ENCODE measurements at places on chromosomes 5 and 9. TPM values are rescaled to one million over a fixed set of nuclear protein-coding genes. Genes with fewer than 3 reads are reported as not detected.
A peak's percentile ranks its signal among the peaks of the same experiment; 100 is the strongest.

The GLRA1 gene
- not detected for total RNA-seq

GRCh38 chr9:81574405-81574804 is 114.9 kb downstream of the TLE1 start:
- H3K27ac ChIP-seq, result no peak overlapping the region
- no peaks in the 10 kb centered on the region for H3K36me3 ChIP-seq
- H3K4me3 ChIP-seq, result no peak overlapping the region
- peak; percentile 86 for DNase-seq
- peaks cover 19% of the 10 kb centered on the region for H3K4me1 ChIP-seq
- H3K27me3 ChIP-seq, result no peaks in the 10 kb centered on the region

DNA sequence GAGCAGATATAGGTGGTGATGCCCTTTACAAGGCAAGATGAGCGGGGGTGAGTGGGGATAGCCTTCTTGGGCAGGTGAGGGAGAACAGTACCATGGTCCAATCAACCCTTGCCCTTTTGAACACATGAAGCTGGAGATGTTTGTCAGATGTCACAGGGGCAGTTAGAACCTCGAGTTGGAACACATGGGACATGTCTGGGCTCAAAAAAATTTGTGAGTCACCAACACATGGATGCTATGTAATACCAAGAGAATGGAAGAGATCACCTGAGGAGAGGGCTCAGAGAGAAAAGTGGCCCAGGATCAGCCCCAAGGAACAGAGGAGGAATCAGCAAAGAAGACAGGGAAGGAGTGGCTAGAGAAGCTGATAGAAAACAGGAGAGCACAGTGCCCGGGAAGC is 4.7 kb downstream of the PHYKPL start:
- peaks cover 24% of the 10 kb centered on the region for H3K4me1 ChIP-seq
- no peaks in the 10 kb centered on the region for H3K27me3 ChIP-seq
- H3K27ac ChIP-seq, result no peak overlapping the region
- no peak for DNase-seq
- H3K4me3 ChIP-seq, result no peak overlapping the region

GRCh38 chr9:114731701-114732100 is 49.7 kb upstream of the TEX48 start:
- no peak overlapping the region for H3K4me3 ChIP-seq
- no peaks in the 10 kb centered on the region for H3K36me3 ChIP-seq
- no peaks in the 10 kb centered on the region for H3K27me3 ChIP-seq
- DNase-seq, result no peak
- peaks cover 3% of the 10 kb centered on the region for H3K4me1 ChIP-seq
- H3K27ac ChIP-seq, result no peak overlapping the region

DNA sequence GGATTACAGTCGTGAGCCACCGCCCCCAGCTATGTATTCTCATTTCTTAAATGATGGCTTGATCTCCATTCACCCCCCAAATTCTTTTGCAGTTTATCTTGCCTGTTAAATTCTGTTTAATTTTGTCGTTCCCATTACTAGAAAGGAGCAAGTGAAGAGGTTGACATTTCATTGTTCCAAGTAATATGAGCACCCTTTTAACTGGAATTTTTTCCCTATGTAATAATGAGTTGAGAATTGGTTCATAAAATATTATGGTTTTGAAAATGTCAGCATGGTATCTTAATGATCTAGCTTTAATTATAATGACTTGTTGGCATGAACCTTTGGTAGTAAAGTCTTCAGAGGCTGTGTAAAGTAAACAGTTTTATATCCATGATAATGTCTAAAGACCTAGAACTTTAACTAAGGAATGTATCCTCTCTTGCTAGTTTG is 37.4 kb downstream of the F2RL2 start:
- H3K36me3 ChIP-seq, result no peaks in the 10 kb centered on the region
- DNase-seq, result no peak
- H3K27me3 ChIP-seq, result no peaks in the 10 kb centered on the region
- peaks cover 7% of the 10 kb centered on the region for H3K4me1 ChIP-seq

GRCh38 chr9:22142671-22143070 is 133.6 kb upstream of the CDKN2B start:
- H3K36me3 ChIP-seq, result no peaks in the 10 kb centered on the region
- H3K4me1 ChIP-seq, result peaks cover 26% of the 10 kb centered on the region
- peak; percentile 69 for DNase-seq
- no peaks in the 10 kb centered on the region for H3K27me3 ChIP-seq
- peak overlapping the region; percentile 68 for H3K27ac ChIP-seq

GRCh38 chr5:142920849-142921612 is 150.9 kb downstream of the ARHGAP26 start:
- H3K27me3 ChIP-seq, result no peaks in the 10 kb centered on the region
- no peak overlapping the region for H3K4me3 ChIP-seq
- no peak for DNase-seq
- H3K36me3 ChIP-seq, result no peaks in the 10 kb centered on the region

Data from astrocyte (in vitro differentiated cells and primary cell).